ENCODE measurements at places on chromosomes 1 and 21. TPM values are rescaled to one million over a fixed set of nuclear protein-coding genes. Genes with fewer than 3 reads are reported as not detected.

DNA sequence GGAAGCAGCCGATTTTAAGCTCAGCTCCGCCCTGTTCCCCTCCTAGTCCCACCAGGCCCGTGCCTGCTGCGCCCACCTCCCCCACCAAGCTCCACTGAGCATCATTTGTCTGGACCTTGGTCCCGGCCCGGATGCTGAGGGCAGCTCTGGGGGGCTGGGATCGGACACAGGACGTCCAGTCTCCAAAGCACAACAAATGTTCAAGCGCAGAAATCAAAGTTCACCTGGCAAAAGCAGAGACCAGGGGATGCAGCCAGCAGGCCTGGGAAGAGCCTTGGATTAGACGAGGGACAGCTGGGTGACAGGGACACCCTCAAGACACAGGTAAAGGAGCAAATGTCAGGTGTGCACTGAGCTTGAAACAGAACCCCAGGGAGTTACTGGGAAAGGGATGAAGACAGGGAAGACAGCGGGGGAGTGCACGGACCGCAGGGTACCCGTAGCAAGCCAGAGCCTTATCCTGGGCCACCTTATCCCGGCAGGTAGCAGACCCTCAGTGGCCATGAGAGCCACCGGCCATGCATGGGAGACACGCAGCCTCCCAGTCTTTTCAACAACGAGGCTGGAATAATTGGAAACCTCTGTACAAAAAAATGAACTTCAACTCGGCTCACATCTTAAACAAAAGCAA is 22.2 kb upstream of the TMEM52 start:
- no peak overlapping the region for H3K27ac ChIP-seq
- no peak for DNase-seq
- H3K4me1 ChIP-seq = peaks cover 1% of the 10 kb centered on the region
- no peak overlapping the region for H3K4me3 ChIP-seq

DNA sequence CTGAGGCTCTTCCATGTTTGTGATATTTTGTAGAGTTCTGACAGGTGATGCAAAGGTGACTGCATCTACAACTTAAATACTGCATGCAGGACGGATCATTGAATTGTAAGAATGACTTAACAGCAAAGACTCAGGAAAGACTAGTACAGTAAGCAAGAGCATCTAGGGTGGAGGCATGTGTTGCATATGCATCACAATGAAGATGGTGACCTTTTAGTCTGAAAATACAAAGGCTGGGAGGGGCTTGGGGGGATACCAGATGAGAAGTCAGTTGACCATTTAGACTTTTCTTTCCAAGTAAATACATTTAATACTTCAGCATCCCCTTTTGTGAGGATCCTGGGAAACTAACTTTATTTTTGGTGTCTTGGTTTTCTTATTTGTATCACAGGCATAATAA is 145.5 kb downstream of the NUF2 start:
- no peak for DNase-seq
- H3K36me3 ChIP-seq = no peaks in the 10 kb centered on the region
- H3K4me3 ChIP-seq = no peak overlapping the region
- H3K4me1 ChIP-seq = no peaks in the 10 kb centered on the region

DNA sequence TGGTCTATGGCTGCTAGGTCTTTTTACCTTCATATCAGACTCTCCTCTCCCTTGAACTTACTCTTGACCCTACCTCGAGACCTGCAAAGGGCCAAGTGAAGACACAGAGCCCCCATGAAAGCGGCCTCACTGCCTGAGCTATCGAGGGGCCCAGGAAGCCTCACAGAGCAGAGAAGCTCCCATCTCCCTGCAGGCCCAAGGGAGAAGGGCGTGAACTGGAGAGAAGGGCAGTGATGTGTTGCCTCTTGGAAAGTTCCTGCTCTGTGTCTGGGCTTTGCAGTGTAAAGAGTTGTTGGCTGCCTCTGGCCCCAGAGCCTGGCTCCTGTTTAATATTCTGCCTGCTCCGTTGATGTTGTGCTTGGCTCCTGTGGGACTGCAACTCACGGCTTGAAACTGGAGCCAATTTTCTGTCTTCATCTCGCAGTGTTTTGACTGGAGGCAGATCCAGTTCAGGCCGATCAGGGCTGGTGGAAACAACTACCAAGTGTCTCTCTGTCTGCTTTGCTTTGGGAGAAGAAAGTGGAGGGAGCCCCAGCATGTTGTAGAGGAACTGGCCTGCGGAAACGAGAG is 4.3 kb downstream of the SERTAD4 start:
- peaks cover 10% of the 10 kb centered on the region for H3K4me1 ChIP-seq
- H3K36me3 ChIP-seq = no peaks in the 10 kb centered on the region
- H3K4me3 ChIP-seq = no peak overlapping the region
- no peak overlapping the region for H3K27ac ChIP-seq

- peaks cover 31% of the 10 kb centered on the region for H3K36me3 ChIP-seq
- H3K27ac ChIP-seq = peak overlapping the region; percentile 97
- no peak overlapping the region for H3K4me3 ChIP-seq
- DNase-seq = no peak
- peaks cover 40% of the 10 kb centered on the region for H3K4me1 ChIP-seq
- H3K27me3 ChIP-seq = peaks cover 10% of the 10 kb centered on the region
Observed at GRCh38 chr21:41360072-41360821, 1.6 kb upstream of the MX2 start.

GRCh38 chr1:75785320-75785982 is 605 bp upstream of the RABGGTB start:
- H3K27ac ChIP-seq = peak overlapping the region; percentile 92
- H3K4me3 ChIP-seq = peak overlapping the region; percentile 98
- no peak for DNase-seq
- H3K4me1 ChIP-seq = peaks cover 38% of the 10 kb centered on the region
- H3K27me3 ChIP-seq = peaks cover 7% of the 10 kb centered on the region

DNA sequence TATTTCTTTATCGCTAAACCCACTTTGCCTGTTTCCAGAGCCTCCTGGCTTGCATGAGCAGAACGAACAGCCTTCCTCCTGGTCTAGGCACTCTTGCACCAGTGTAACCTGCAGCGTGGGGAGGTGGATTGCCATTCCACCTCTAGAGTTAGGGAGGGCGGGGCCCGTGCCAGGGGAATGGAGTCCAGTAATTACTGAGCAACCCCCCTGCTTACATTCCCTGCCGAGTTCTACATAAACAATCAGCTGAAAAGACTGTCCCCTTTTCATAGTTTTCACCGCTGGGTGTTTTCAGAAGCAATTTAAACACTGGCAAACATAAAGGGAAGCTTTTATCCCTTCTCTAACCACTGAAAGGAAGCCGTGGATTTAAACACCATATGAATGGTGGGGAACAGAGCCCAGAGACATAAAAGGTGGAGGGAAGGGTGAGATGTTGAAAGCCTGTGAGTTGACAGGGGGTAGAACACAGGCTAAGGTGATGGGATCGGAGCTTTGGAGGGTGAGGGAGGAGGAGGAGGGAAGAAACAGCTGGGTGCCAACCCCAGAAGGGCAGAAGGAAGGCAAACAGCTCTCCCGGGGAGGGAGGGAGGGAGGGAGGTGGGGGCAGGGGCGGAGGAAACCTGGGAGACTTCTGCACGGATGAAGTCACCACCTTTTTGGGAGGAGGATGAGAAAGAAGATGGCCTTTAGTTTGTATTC is 68.0 kb upstream of the WDR26 start:
- no peak overlapping the region for H3K4me3 ChIP-seq
- no peak overlapping the region for H3K27ac ChIP-seq
- no peaks in the 10 kb centered on the region for H3K27me3 ChIP-seq
- H3K36me3 ChIP-seq = no peaks in the 10 kb centered on the region
- peaks cover 64% of the 10 kb centered on the region for H3K4me1 ChIP-seq

DNA sequence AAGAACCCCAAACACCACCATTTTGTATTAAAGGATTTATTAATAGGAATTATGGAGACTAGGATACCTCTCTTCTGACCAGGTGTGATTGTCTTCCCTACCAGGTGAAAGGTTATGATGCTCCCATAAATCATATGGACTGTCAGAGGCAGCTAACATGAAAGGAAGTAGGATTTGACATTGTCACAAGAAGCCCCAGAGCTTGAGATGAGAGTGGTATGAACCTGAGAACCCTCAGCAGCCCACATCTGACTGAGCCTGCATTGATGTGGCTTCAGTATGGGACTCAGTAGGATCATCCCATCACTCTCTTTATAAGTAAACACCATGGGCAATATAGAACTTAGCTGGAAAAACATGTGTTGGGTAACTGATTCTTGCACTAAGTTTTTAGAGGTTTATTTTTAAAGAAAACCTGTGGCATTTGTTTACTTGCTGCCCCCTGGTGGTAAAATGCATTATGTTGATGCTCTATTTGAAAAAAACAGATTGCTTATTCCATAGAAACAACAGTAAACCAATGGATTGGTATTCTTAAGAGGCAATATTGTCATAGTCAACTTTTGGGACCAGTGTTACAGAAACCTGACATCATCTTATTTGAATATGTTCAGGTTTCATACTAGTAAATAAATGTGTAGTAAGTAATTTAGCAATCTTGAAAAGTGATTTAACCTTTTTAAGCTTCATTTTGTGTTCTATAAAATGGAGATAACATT is 16.6 kb upstream of the CACYBP start:
- no peak overlapping the region for H3K4me3 ChIP-seq
- no peak for DNase-seq
- no peaks in the 10 kb centered on the region for H3K27me3 ChIP-seq
- H3K36me3 ChIP-seq = peaks cover 50% of the 10 kb centered on the region
- H3K4me1 ChIP-seq = peaks cover 17% of the 10 kb centered on the region

DNA sequence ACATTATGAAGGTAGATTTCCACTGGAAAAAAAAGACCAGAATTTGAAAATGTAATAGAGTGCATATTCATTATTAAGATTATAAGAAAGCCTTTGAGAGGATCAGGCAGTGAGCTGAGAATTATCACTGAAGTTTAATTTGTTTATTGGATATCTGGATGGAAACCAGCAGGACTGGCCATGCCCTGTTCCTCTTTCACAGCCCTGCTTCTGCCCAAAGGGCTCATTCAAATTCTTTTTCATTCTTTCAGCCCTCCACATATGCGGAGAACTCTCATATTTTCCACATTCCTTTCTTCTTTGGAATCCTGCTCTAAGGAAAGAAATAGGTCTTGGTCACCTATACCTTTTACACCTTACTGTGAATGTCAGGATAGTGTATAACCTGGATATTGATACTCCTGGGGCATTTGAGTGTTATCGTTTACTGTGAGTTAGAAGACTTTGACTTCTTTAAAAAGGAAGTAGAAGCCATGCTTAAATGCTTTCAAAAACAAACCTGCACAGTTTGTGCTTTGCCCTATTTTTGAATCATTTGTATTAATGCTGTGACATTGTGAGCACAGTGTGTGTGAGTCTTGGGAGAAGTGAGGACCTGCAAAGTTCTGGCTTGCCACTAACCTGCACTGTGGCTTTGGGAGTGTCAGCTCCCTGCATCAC is 35.5 kb downstream of the ST6GALNAC3 start:
- no peaks in the 10 kb centered on the region for H3K36me3 ChIP-seq
- no peak for DNase-seq
- no peak overlapping the region for H3K27ac ChIP-seq

- no peak overlapping the region for H3K4me3 ChIP-seq
- no peaks in the 10 kb centered on the region for H3K27me3 ChIP-seq
- peaks cover 66% of the 10 kb centered on the region for H3K36me3 ChIP-seq
- peaks cover 8% of the 10 kb centered on the region for H3K4me1 ChIP-seq
- no peak overlapping the region for H3K27ac ChIP-seq
Observed at GRCh38 chr1:175015243-175015642, 8.0 kb downstream of the MRPS14 start.

DNA sequence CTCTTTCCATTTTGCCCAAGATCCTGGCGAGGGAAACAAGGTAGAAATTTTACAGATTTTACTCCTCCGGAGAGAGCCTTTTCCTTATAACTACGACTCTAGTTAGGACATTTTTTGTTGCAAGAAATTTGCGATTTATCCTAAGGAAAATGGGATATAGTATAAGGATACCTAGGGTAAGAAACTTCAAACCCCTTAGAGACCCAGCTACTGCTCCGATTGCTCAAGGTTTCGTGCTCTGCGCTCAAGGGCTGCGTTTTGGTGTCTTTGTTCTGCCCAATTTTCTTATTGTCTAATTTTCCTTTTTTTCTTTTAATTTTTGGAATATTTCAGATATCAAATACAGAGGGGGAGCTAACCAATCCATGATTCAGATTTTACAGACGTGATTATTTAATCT is 1.5 kb downstream of the TTC3 start:
- H3K4me1 ChIP-seq = peaks cover 42% of the 10 kb centered on the region
- H3K4me3 ChIP-seq = peak overlapping the region; percentile 95
- no peak overlapping the region for H3K27ac ChIP-seq
- H3K36me3 ChIP-seq = peaks cover 16% of the 10 kb centered on the region

DNA sequence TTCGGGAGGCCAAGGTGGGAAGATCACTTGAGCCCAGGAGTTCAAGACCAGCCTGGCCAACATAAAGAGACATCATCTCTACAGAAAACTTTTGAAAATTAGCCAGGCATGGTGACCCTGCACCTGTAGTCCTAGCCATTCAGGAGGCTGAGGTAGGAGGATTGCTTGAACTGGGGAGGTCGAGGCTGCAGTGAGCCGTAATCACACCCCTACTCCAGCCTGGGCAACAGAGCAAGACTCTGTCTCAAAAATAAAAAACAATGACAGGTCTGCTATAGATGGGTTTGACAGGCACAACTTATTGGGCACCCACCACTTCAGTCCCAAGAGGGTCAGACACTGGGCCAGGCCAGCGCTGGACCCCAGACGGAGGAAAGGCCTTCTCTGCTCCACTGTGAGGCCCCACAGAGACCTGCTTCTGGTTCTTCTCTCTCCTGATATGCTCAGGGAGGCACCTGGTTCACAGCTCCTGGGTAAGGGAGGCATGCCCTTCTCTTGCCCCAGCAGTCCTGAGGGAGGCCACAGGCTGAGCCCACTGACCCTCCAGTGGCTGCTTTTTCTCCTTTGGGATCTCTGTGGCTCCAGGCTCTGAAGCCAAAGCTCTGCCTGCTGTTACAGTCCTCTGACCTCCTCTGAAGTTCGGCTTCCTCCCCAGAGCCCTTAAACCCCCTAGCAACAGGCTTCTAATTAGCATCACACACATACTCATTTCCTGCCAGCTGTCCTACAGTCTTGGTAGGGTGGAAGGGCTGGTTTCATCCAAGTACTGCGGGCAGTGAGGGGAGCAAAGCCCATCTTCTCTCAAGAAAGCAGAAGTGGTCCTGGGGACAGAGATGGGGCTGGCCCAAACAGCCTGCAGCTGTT is 14.4 kb downstream of the S100A16 start:
- peaks cover 18% of the 10 kb centered on the region for H3K4me1 ChIP-seq
- no peak overlapping the region for H3K4me3 ChIP-seq
- H3K27me3 ChIP-seq = no peaks in the 10 kb centered on the region
- H3K36me3 ChIP-seq = no peaks in the 10 kb centered on the region
- no peak overlapping the region for H3K27ac ChIP-seq
- no peak for DNase-seq

GRCh38 chr1:10969267-10969970 is 43.0 kb upstream of the TARDBP start:
- H3K36me3 ChIP-seq = no peaks in the 10 kb centered on the region
- DNase-seq = no peak
- no peak overlapping the region for H3K27ac ChIP-seq
- H3K27me3 ChIP-seq = peaks cover 16% of the 10 kb centered on the region
- no peak overlapping the region for H3K4me3 ChIP-seq

DNA sequence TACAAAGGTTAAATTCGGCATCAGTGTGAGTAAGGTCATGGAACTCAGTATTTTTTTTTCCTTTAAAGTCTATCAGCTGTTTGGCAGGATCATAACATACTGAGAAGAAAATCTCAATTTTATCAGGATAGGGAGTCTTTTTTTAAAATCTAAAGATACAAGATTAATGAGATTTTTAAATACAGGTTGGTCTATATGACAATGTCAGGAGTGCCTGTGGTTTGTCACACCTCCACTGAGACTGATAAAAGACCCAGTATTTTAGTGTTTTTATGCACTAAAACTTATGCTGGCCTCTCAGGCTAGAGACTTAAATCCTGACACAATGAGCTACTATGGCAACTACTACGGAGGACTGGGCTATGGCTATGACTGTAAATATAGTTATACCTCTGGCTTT is at the start of gene KRTAP20-3:
Gene KRTAP20-3 (plus strand): TSS at position 301 of the 400 bp plus-strand sequence.
- H3K4me3 ChIP-seq = no peak within 1 kb of the TSS
- DNase-seq = no peak
- no peaks in the 10 kb centered on the region for H3K36me3 ChIP-seq
- H3K27me3 ChIP-seq = no peaks in the 10 kb centered on the region

The CD5L gene
- not detected for total RNA-seq

The TMEM79 gene
- total RNA-seq = 9.1 TPM

The CASQ2 gene
- not detected for total RNA-seq

The MCOLN2 gene
- total RNA-seq = 27.2 TPM
